NCI-H526 treated with DMSO at 0.1 percent for 48 hours (cell line): ENCODE measurements at places on chromosomes 5 and 9.
A peak's percentile ranks its signal among the peaks of the same experiment; 100 is the strongest.

- no peak for DNase-seq
These were observed 10.5 kb upstream of the TXN start for GRCh38 chr9:110266795-110267194.

DNA sequence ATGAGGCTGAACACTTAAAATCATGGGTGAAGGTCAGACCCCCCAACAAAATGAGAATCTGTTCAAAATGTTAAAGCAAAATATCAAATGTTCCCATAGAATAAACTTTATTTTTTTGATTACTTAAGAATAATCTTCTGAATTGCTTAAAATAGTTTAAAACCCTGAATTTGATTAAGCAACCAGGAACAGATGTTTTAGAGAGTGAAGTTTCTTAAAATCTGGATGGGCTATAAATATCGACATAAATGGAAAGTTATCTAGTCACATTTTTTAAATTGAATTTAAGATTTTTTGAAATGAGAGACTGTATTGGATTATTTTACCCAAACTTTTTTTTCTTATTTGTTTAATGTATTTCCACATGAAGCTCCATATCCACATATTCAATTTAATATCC, 98.5 kb downstream of the ADAMTS12 start:
- no peak for DNase-seq

DNA sequence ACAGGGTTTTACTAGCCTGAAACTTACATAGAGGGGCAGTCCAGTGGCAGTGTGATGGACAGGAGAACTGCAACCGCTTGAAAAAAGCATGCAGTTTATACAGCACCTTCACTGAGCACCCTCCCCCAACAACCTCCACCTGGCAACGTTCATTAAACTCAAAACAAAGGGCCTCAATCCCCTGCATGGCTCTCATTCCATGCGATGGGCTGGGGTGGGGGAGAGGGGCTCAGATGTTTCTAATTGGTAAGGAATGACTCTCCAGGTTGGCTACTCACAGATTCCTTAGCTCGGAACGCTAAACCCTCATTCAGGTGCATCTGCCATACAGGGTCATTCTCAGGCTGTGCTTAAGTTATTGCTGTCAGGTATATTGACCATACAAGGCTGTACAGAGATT, 80.9 kb upstream of the ITGA1 start:
- no peak for DNase-seq

DNA sequence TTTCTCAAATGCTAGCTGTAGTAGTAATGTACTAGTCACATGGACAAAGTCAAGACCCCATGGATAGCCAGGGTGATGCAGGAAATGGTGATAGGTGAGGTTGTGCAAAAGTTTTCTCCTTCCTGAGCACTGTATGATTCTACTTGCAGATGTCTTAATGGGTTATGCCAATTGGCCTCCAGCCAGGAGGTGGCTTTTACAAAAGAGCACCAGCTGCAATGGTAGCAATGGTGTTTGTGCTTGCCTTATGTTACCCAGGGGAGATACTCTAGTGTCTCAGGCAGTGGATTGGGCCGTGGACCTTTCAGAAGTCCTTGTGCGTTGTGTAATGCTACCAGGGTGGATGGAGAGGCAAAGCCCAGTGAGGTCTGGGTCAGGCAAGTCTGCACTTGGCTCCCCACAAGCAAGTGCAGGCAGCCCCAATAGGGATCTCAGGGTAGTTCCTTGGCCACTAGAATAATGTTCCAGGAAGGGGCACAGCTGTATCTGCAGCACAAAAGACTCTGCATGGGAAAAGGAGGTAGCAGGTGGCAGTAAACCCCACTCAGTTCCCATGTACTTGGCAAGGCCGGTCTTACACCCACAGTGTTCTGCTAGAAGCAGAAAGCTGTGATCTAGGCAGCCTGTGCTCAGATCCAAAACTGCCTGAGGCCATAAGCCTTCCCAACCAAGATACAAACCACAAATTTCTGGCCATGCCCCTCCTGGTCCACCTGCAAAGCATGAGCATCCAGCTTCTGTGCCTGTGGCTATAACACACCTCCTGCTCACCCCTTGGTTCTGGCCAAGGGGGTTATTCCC, 46.4 kb upstream of the EDIL3 start:
- no peak for DNase-seq

- DNase-seq = no peak
These were observed 44.3 kb downstream of the GARNL3 start for GRCh38 chr9:127308652-127309434.

GRCh38 chr5:59893429-59894227, at the start of gene PDE4D:
Gene PDE4D (minus strand): TSS chr5:59893726.
- no peak for DNase-seq

DNA sequence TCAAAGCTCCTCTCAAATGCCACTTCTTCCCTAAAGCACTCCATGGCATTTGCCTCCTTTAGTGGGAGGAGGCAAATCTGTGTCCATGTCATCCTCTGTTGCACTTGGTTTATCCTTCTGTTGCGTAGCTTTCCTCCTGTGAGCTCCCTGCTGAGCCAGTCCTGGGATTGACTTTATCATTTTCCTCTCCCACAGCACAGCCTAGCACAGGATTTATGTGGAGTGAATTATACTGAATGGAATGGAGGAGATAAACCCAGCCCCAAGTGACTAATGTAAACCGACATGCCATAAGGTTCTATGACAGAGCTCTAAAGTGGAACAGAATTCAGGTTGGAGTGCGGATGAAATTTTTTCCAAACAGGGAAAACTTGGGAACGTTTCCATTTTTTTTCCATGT, 26.4 kb upstream of the TOMM5 start:
- DNase-seq = no peak

DNA sequence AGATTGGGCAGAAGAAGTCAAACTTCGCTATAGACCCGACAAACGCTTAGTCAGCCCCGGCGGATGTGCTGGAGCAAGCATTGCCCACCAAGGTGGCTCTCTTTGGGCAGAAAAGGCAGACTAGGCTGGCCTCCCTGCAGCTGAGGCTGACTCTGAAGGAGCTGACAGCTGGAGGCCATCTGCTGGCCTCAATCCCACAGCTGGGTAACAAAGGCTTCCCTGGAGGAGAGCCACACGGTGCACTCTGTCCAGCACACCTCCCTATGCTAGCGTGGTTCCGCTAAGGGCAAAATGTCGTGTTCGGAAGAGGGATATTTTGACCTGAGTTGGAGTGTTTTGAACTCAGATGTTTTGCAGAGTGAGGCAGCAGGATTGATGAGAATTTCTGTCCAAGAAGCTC, 103.5 kb upstream of the PTCH1 start:
- no peak for DNase-seq

DNA sequence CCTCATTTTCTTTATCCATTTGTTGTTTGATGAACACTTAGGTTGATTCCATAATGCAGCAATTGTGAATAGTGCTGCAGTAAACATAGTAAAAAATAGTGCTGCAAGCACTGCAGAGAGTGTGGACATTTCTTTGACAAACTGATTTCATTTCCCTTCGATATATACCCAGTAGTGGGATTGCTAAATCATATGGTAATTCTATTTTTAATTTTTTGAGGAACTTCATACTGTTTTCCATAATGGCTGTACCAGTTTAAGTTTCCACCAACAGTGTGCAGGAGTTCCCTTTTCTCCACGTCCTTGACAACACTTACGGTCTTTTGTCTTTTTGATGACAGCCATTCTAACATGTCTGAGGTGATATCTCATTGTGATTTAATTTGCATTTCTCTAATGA, 138.2 kb upstream of the PLPPR1 start:
- DNase-seq = no peak

GRCh38 chr9:112408275-112408674, 28.4 kb downstream of the HSDL2 start:
- no peak for DNase-seq

DNA sequence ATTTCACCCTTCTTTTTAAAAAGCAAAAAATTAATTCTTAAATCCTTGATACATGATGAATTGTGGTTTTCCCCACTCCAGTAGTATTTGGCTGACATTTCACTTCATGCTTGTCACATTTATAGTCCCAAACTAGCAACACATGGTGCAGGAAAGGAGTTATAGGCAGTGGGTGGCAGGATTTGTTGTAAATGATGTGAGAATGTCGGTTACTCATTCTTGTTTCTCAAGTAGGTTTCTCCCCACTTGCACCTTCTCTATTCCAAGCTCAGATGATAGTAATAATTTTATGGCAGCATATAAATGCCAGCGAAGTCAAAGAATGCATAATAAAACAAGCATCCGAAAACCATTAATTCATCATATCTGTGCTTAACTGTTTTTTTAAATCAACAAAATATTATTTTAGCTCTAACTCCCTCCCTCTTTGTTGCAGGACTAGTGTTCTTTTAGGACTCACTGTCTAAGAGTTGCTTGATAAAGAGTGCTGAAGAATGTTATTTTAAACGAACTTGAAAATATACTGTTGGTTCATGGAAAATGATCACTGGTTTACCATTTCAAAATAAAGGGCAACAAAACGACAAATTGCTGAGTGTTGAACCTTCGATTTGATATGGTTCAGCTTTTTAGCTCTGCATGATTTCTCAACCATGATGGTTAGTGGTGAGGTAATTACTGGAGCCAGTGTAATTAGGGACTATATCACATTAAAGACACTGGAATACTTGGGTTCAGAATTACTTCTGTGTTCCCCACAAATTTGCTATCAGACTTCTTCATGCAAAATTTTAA, 88.1 kb upstream of the ADAMTSL1 start:
- no peak for DNase-seq

DNA sequence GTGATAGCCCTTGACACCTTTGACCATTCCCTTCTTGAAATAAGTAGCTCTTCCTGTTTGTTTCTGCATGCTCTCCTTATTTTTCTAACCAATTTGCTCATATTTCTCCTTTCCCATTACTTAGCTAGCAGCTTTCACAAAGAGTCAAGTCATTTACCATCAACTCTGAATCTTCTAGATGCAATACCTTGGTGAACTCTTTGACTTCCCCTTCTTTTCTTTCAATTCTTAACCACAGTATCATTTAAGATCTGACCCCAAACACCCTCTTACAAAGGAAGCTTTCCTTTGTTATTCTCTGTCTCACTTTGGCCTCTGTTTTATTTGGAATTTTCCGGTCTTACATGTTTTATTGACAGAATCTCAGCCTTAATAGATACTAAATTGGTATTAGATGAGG, 14.0 kb downstream of the NFX1 start:
- no peak for DNase-seq

DNA sequence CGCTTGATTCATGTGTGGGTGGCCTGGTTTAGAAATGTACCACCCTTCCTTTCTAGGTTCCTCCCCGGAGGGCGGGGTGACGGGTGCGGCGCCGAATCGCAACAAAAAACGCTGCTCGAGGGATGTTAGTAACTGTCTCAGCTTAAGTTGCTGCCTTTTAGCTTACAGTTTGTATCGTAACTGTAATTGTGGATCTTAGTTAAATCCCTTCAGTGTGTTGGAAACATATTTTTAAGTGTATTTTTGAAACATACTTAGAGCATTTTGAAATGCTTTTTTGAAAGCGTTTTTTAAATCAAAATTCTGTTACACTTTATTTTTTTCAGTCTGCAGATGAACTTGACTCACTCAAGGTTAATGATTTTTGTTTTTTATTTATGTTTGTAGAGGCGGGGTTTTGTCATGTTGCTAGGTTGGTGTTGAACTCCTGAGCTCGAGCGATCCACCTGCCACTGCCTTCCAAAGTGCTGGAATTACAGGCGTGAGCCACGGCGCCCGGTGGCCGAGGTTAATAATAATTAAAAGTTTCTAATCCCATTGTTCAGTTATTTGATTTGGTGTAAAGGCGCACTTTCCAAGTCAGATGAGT, 997 bp upstream of the CHD1 start:
- no peak for DNase-seq

- DNase-seq = peak; percentile 79
These were observed 288.6 kb downstream of the ELAVL2 start for GRCh38 chr9:23537192-23538066.

GRCh38 chr5:73030531-73030930, 74.7 kb downstream of the FCHO2 start:
- peak; percentile 92 for DNase-seq

DNA sequence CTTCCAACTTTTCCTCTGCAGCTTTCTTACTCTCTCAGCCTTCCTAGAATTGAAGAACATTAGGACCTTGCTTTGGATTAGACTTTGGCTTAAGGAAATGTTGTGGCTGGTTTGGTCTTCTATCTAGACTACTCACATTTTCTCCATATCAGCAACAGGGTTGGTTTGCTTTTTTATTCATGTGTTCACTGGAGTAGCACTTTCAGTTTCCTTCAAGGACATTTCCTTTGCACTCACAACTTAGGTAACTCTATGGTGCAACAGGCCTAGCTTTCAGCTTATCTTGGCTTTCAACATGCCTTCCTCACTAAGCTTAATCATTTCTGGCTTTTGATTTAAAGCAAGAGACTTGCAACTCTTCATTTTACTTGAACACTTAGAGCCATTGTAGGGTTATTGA, 153.1 kb downstream of the CCDC192 start:
- DNase-seq = no peak

- no peak for DNase-seq
These were observed 705 bp downstream of the SEPTIN8 start for GRCh38 chr5:132776131-132776937.

GRCh38 chr9:37362430-37362829, 60.1 kb upstream of the GRHPR start:
- DNase-seq = no peak
